Foreskin fibroblast (primary cell): ENCODE measurements at places on chromosomes 12 and 14.

GRCh38 chr12:79859646-79860045 lies 75.3 kb downstream of the PPP1R12A start:
- no peak for DNase-seq

DNA sequence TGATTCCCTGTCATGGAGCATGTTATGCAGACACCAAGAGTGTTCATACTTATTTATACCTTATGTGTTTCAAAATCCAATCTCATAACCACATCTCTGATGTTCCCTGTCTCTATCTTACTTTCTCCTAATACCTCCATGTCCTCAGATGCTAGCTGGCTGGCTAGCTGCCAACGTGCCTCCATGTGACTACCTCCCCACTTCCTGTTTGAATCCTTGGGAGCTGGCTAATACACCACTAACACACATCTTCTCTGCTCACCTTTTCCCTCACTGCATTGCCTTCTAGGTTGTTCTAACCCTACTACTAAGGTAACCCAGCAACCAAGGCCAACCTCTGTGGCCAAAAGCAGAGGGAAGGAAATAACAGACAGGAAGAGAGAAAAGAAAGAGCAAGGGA lies 27.3 kb downstream of the TTC5 start:
- peak; percentile 21 for DNase-seq

GRCh38 chr14:99173086-99173485 lies 98.9 kb downstream of the BCL11B start:
- DNase-seq = no peak

- peak; percentile 97 for DNase-seq
Measured at GRCh38 chr12:116381744-116382685, 104.5 kb upstream of the MED13L start.

DNA sequence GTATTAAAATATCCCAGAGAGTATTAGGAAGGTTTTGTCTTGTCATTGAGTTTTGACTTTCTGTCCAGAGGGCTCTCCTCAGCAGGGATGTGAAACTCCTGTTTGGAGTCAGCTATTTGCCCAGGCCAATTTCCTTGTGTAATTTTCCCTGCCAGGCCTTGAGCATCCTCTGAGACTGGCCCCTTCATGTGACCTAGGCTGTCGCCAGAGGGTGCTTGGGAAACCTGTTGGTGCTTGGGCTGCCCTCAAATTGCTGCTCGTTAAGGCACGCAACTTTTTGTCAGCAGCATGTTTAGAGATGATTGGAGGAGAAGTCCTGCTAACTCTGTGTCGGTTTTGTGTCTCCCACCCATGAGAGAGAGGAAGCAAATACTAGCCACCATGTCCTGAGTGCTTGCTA lies 39.1 kb downstream of the IQSEC3 start:
- DNase-seq = no peak

DNA sequence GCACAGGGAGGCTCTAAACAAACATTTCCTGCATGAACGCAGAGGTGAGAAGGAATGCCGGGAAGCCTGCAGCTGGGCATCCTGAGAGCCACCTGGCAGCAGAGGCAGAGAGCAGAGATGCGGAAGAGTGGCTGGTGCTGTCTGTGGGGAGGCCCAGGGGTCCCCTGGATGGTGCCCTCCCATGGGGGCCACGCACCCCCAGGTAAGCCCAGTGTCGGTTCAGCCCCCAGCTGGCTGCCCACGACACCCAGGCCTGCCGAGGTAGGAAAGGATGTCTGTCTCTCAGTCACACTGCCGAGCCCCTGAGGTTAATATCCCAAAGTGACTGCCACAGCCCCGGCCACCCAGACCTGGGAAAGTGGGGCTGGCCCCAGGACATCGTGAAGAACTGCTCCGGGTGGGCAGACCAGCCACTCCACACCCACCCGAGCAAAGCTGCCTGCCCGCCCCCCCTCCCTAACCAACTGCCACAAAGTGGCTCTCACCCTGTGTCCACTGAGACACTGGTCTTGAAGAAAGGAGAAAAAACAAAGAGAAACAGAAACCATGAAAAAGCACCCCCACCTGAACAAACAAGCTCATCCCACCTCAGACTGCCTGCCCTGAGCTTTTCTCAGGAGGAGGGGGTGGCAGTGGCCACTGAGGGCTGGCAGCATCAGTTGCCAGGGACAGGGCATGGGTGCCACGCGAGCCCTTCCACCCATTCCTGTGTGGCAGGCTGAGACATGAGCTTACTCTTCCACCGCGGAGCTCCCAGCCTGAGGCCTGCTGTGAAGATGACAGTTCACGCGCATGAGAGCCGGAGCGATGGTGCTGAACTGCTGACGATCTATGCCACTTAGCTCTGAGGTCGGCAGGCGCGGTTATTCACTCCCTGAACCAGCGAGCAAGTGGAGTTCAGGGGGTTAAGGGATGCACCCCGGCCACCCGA lies 40.8 kb downstream of the CCDC88C start:
- DNase-seq = no peak

DNA sequence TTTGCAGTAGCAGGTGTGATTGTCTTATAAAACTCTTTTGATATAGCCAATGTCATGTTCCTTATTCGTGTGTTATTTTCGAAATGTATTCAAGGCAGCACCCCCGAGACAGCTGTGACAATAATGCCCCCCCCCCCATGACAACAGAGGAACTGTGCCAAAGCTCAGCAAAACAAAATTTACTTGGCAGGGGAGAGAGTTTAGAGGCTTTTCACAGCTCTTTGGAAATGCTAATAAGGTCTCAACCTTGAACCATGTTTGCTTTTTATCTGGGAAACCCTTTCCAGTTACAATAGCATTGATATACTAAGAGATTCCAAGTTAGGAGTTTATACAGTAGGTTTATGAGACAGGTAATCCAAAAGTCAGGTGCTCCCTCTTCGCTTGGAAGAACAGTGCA lies 56.4 kb upstream of the USP44 start:
- DNase-seq = no peak

GRCh38 chr14:91493169-91493568 lies 16.9 kb downstream of the PPP4R3A start:
- DNase-seq = peak; percentile 55

DNA sequence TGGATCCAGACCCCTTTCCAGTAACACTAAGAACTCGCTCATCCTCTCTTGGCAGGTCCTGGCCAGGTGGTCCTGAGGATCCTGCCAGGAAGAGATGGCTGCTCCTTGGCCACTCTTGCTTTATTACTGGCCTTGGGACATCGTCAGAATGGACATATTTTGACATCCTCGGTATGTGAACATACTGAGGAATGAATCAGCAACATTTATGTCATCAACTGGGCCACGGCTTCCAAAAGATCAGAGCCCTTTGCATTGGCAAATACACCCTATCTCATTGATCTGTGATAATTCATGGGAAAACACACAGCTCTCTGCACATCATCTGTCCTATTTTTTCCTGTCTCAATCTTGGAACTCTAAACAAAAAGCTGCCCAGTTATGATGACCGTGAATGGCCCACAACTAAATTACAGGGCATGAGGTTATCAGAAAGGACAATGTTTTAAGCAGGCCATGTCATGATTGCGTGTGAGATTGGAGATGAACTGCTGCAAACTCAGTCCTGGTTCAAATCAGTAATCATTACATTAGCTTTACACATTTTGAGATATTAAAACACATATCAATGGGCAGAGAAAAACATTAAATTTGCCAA lies 1325.8 kb downstream of the AACS start:
- DNase-seq = no peak

GRCh38 chr14:29668201-29668600 lies 259.4 kb downstream of the PRKD1 start:
- DNase-seq = peak; percentile 7

- peak; percentile 88 for DNase-seq
Measured at GRCh38 chr12:47837190-47838171, 17.8 kb upstream of the HDAC7 start.

GRCh38 chr12:17949558-17950141 lies 140.3 kb downstream of the RERGL start:
- no peak for DNase-seq

DNA sequence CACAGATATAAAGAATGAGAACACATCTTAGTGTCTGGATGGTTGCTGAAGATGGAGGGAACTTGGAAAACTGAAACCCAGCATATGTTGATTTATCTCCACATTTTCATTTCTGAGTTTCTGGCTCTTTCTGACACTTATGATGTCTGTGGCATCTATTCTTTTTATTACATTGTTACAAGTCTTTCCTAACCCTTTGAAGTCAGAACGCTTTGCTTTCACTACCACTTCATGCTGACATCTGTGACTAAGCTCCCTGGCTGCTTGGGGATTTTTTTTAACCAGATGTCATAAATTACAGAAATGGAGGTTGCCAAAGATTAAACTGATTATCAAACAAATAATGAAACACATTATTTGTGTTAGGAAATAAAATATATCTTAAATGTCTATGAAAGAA lies 188.7 kb downstream of the KITLG start:
- peak; percentile 89 for DNase-seq

DNA sequence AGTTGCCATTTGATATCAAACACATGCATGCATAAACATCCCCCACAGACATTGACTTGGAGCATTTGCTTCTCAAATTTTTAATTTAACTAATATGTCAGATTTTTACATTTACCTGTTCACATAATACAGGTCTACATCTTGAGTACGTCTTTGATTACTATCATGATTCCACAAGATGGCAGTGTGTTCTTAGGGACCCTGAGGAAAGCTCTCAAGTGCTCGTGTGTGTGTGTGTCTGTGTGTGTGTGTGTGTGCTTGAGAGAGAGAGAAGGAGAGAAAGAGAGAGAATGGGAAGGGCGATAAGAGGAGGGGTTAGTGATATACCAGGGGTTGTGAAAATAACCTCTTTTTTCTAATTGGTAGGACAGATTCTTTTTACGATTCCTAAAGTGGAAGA lies 167.1 kb upstream of the OR4E1 start:
- DNase-seq = no peak

- DNase-seq = no peak
Measured at GRCh38 chr14:64623554-64624165, 73.9 kb downstream of the PPP1R36 start.

DNA sequence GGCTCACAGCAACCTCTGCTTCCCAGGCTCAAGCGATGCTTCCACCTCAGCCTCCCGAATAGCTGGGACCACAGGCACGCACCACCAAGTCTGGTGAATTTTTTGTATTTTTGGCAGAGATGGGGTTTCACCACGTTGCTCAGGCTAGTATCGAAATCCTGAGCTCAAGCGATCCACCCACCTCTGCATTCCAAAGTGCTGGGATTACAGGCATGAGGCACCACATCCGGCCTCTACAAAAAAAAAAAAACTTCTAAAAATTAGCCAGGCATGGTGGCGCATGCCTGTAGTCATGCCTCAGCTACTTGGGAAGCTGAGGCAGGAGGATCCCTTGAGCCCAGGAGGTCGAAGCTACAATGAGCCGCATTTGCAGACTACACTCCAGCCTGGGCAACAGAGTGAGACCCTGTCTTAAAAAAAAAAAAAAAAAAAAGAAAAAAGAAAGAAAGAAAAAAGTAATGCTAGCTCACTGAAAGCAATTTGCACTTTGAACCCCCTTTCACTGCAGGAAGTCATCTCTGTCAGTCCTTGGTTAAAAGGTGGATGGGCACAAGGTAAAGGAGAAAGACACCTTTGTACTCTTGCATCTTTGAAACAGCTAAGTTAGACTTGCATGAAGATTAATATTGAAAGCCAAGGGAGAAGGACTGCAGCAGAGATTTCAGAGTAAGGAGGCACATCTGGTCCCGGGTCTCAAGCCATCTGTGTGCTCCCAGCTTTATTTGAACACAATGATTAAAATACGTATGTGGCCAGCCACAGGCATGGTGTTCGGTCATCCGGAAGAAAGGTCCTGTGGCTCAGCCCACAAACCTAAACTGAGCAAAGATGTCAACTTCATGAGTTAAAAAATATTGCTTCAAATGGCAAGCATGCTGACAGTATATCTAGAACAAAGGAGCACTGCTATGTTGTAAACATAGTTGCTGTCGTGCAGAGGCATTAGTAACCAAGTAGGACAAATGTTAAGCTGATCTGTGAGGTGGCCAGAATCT lies 103.8 kb upstream of the HMGA2 start:
- DNase-seq = peak; percentile 52

DNA sequence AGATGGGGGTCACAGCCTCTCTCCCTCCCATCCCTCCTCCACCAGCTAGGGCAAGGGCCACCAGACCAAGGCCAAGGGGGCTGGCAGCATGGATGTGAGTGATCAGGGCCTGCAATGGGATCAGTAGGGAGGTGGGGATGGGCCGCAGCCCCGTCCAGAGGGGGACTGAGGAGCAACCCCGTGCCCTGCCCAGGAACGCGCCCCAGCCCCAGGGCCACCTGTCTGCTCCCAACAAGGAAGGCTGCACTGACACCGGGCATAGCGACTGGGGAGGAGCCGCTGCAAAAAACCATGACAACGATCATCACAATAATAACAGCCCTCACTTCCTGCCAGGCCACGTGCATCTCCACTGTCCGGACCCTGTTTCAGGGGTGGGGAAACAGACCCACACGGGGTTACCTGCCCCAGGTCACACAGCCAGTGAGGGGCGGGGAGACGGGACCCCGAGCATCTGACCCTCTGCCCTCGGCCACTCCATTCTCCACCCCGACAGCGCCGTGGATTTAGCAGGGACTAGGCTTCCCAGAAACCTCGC lies 24.3 kb downstream of the NCOR2 start:
- no peak for DNase-seq

GRCh38 chr12:101951002-101951670 lies 73.8 kb downstream of the DRAM1 start:
- DNase-seq = no peak

- no peak for DNase-seq
Measured at GRCh38 chr12:64081008-64081404, 141.1 kb downstream of the KICS2 start.

GRCh38 chr12:109994401-109995175 lies 1.6 kb downstream of the GIT2 start:
- DNase-seq = no peak

- DNase-seq = no peak
Measured at GRCh38 chr14:24098229-24098926, 4.3 kb downstream of the PCK2 start.

- peak; percentile 38 for DNase-seq
Measured at GRCh38 chr14:84468153-84468552, 1061.8 kb upstream of the FLRT2 start.

- DNase-seq = no peak
Measured at GRCh38 chr14:84657911-84658310, 872.0 kb upstream of the FLRT2 start.

GRCh38 chr14:57749267-57749666 lies 116.6 kb downstream of the SLC35F4 start:
- DNase-seq = peak; percentile 8

DNA sequence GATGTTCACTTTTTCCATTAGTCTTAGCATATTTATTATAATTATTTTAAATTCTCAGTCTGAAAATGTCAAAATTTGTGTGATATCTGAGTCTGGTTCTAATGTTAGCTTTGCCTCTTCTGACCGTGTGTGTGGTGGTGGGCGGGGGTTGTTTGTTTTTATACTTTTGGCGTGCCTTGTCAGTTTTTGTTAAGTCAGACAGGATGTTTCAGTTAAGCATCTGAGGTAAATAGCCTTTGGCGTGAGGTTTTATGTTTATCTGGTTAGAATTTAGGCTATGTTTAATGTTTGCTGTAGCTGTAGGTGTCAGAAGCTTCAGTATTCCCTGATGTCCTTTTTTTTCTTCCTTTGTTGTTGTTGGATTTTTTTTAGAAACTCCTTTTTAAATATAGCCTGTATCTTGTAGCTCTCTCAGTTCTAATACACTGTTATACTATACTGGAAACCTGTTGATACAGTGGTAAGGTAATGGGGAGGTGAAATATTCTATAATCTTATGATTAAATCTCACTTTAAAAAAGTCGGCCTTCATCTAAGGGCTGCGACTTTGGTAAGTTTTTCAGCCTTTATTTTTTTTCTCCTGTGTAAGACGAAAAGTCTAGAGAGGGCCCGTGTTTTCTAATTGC lies 111.6 kb downstream of the SCAF11 start:
- DNase-seq = no peak

GRCh38 chr14:51394804-51395203 lies 154.8 kb downstream of the TMX1 start:
- DNase-seq = no peak
